DMS 273 treated with DMSO at 0.1 percent for 48 hours (cell line): ENCODE measurements at places on chromosomes 6 and 20.

DNA sequence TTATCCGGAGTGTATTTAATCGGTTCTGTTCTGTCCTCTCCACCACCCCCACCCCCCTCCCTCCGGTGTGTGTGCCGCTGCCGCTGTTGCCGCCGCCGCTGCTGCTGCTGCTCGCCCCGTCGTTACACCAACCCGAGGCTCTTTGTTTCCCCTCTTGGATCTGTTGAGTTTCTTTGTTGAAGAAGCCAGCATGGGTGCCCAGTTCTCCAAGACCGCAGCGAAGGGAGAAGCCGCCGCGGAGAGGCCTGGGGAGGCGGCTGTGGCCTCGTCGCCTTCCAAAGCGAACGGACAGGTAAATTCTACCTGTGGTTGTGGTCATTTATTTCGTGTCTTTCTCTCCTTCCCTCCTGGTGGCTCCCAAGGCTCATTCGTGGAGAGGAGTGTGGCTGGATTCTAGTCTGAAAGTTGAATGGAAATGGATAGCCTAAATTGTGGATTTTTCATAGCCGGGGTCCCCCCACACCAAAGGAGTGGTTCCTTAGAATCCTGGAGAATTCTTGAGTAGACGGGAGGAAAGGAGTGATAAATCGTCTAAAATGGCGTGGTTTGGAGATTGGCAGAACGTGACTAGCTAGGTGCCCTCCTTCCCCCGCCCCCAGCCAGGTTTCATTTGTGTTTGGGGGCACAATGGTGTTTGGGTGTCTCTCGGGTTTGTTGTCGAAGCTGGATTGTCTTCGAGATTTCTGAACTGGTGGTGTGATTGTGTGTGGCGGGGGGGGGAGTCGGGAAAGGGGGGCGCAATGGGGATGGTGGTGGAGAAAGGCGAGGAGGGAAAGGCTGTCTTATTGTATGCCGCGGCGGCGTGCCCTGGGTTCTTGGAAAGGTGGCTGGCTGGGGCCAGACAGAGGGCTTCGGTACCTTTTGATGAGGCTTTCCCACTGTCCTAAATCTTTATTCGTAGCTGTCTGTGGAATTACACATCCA is 673 bp downstream of the MARCKS start:
- peak; percentile 38 for DNase-seq

- DNase-seq = no peak
Observed at GRCh38 chr6:169991913-169992312, 240.5 kb downstream of the ERMARD start.

GRCh38 chr20:46811224-46812084 is 83.2 kb upstream of the EYA2 start:
- DNase-seq = peak; percentile 50

- no peak for DNase-seq
Observed at GRCh38 chr20:19890445-19891051, 126.6 kb upstream of the NAA20 start.
